ENCODE measurements at places on chromosomes 3 and 15. TPM values are rescaled to one million over a fixed set of nuclear protein-coding genes. Genes with fewer than 3 reads are reported as not detected.
A peak's percentile ranks its signal among the peaks of the same experiment; 100 is the strongest.

GRCh38 chr15:33968224-33968623 lies at the start of gene CHRM5:
CHRM5 (plus strand) TSS chr15:33968497; CDS start chr15:34062718, 94,221 bp downstream.
- no peaks in the 10 kb centered on the region for H3K36me3 ChIP-seq
- no peak within 1 kb of the TSS for H3K27ac ChIP-seq
- DNase-seq, result no peak
- no peaks in the 10 kb centered on the region for H3K27me3 ChIP-seq

GRCh38 chr3:134704133-134704532 lies 53.3 kb upstream of the KY start:
- H3K27me3 ChIP-seq, result no peaks in the 10 kb centered on the region
- H3K27ac ChIP-seq, result no peak overlapping the region
- DNase-seq, result no peak
- H3K4me3 ChIP-seq, result no peak overlapping the region
- peaks cover 11% of the 10 kb centered on the region for H3K4me1 ChIP-seq

DNA sequence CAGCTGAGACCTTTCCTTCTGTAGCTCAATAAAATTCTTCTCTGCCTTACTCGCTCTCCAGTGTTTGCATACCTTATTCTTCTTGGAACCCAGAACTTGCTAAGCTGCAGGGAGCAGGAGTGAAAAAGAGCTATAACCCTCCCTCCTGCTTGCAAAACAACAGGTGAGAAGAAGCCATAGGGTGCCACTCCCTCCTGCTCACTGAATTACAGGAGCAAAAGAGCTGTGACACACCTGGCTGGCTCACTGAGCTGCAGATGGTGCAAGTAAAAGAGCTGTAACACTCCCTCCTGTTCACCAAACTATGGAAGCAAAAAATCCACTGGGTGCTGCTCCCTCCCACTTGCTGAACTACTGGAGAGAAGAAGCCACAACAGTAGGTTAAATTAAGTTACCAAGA lies 44.2 kb upstream of the C2CD4B start:
- no peaks in the 10 kb centered on the region for H3K4me1 ChIP-seq
- no peaks in the 10 kb centered on the region for H3K36me3 ChIP-seq
- H3K27ac ChIP-seq, result no peak overlapping the region
- no peak overlapping the region for H3K4me3 ChIP-seq
- no peak for DNase-seq
- H3K27me3 ChIP-seq, result no peaks in the 10 kb centered on the region

DNA sequence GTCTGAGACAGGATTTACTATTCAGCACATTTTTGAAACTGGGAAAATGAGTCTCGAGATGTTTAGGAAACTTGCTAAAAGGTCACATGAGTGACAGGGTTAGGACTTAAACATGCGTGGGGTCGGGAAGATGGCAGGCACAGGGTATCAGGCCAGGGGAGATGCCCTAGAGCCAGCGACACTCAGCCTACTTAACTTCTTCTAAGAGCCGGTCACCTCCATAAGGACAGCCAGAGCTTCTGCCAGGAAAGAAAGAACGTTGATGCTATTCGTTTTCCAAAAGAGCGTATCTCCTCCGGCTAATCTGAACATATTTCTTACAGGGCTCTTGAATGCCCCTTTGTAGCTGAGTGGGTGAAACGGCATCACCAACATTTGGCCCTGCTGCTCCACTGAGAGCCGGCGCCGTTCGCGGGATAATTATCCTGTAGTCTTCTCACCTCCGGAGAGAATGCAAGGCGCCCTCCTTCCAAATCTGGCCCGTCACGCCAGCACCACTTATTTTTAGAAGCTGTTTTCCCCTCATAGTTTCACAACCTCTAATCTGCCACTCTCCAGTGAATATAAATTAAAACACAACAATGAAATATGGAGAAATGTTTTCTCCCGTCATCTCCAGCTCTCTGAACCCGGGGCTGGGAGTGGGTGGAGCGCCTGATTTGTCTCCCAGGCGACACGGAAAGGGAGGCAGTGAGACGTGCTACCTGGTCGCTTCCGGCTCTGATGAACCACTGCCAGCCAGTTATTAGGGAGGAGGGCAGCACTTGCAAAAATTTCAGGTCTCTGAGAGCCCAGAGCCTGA lies 58.5 kb downstream of the LIPC start:
- H3K4me3 ChIP-seq, result peak overlapping the region; percentile 50
- H3K36me3 ChIP-seq, result no peaks in the 10 kb centered on the region
- no peaks in the 10 kb centered on the region for H3K27me3 ChIP-seq
- peak overlapping the region; percentile 90 for H3K27ac ChIP-seq

GRCh38 chr3:54120657-54121413 lies 1.5 kb upstream of the CACNA2D3 start:
- DNase-seq, result no peak
- no peak overlapping the region for H3K27ac ChIP-seq
- no peaks in the 10 kb centered on the region for H3K27me3 ChIP-seq

DNA sequence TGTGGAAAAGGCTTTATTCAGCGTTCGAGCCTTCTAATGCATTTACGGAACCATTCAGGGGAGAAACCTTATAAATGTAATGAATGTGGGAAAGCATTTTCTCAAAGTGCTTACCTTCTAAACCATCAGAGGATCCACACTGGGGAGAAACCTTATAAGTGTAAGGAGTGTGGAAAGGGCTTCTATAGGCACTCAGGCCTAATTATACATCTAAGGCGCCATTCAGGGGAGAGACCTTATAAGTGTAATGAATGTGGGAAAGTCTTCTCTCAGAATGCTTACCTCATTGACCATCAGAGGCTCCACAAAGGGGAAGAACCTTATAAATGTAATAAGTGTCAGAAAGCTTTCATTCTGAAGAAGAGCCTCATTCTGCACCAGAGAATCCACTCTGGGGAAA lies 6.2 kb upstream of the ZNF35 start:
- no peak for DNase-seq
- H3K4me3 ChIP-seq, result peak overlapping the region; percentile 1
- peaks cover 58% of the 10 kb centered on the region for H3K36me3 ChIP-seq
- H3K27me3 ChIP-seq, result no peaks in the 10 kb centered on the region

DNA sequence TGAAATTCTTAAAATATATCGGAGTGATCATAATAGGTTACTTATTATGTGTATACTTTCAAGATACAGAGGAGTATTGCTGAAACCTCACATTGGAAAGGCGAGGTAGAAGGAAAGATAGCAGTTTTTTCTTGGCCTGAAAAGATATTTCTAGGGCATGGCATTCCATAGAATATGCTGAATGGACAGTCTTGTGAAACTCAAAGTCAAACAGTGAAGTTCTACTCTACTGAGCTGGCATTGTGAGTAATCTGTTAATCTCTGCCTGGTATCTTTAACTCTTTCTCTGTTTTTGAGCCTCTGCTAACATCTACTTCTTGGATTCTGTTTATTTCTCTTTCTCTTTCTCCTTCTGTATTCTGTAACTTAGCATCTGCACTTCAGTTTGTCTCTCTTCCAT lies 176.3 kb upstream of the ZBTB20 start:
- H3K27me3 ChIP-seq, result no peaks in the 10 kb centered on the region
- no peaks in the 10 kb centered on the region for H3K36me3 ChIP-seq
- DNase-seq, result no peak
- H3K4me1 ChIP-seq, result no peaks in the 10 kb centered on the region

DNA sequence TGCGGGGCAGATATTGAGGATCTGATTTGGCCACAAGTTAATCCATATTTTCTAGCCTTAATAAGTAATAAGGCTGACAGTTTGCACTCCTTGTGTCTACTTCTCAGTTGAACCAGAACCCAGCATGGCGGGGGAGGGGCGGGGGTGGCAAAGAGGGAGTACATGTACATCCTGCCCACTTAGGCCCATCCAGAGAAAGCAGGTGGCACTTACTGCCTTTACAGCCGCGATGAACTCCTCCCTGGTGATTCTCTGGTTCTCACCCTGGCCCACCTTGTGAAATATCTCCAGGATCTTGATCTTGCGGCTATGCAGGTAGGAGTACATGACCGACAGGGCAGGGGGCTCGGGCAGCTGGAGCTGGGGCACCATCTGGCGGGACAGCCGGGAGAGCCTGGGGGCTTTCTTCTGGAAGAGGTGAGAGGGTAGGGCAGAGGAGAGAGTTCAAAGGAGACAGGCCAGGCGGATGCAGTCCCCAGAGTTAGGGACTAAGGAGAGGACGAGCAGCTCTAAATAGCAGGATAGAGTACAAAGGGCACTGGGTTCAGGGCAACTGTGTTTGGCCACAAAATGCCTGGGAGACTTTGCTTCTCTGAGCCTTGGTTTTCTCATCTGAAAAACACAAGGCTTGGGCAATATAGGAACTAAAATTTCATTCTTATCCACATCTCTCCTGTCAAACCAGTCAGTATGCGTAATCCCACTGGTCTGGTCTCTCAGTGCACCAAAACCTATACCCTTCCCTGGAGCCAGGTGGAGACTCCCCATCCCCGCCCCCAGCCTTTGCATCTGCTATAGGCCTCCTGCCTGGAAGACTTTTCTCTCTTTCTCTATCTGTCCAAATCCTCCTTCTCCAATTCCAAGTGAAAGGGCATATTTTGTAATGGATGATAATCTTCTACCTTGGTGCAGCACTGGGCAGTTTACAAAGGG lies 10.1 kb downstream of the EFCAB12 start:
- H3K4me3 ChIP-seq, result no peak overlapping the region
- H3K36me3 ChIP-seq, result no peaks in the 10 kb centered on the region
- H3K27me3 ChIP-seq, result no peaks in the 10 kb centered on the region
- no peak overlapping the region for H3K27ac ChIP-seq

- H3K4me1 ChIP-seq, result peaks cover 25% of the 10 kb centered on the region
- H3K27me3 ChIP-seq, result no peaks in the 10 kb centered on the region
- H3K4me3 ChIP-seq, result no peak overlapping the region
These were observed 158.8 kb downstream of the PDZRN3 start for GRCh38 chr3:73465926-73466325.

DNA sequence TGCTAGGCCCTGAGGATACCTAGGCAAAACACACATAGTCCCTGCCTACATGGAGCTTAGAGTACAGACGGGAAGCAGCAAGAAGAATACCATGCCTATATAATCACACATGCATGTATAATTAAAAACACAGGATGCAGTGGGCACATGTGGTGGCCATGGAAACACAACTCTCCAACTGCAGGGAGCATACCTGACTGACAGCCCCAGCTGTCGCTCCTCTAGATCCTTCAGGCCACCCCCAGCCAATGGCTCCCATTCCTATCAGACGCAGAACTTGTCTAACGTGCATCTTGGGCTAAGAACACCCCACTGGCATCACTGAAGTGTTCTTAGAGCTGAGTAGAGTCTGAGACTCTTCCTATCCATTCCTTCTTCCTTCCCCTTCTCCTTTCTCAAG lies 125.5 kb upstream of the FRMD4B start:
- H3K27me3 ChIP-seq, result no peaks in the 10 kb centered on the region
- no peak overlapping the region for H3K4me3 ChIP-seq
- no peak overlapping the region for H3K27ac ChIP-seq
- H3K4me1 ChIP-seq, result no peaks in the 10 kb centered on the region
- H3K36me3 ChIP-seq, result no peaks in the 10 kb centered on the region

GRCh38 chr3:148790851-148791735 lies 36.5 kb upstream of the CPB1 start:
- H3K27me3 ChIP-seq, result no peaks in the 10 kb centered on the region
- H3K36me3 ChIP-seq, result no peaks in the 10 kb centered on the region
- H3K4me3 ChIP-seq, result no peak overlapping the region
- DNase-seq, result no peak
- H3K27ac ChIP-seq, result no peak overlapping the region

DNA sequence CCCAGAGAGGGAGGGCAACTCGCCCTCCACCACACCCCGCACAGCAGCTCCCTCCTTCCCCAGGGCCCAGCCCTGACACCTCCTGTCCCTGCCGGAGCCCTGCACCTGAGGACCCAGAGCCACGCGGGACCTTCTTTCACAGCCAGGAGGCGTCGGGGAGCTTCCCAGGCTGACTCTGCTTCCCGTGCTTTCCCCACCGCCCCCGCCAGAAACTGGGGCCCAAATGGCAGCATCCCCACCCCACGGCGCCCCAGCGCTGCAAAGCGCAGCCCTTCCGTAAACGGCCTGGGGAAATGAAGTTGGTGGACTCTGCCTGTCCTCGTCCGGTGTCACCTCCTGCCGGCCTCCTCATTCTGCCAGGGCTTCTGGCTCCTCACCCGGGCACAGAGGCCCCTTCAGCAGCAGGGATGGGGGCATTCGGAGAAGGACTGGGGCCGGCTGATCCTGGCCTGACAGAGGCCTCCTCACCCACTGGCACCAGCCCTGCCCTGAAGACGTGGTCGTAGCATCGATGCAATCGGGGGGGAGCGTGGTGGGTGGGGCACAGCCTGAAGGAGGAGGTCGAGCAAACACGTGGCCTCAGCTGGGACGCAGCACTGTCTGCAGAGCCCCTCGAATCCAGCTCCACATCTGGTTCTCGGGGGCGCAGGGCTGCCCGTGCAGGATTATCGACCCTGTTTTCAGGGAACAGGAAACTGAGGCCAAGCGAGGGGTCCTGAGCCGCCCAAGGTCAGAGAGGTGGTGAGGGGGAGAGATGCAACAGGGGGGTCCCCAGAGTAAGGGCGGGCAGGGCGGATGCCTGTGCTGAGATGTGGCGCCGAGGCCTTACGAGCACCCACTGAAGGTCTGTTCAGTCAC lies 235.4 kb downstream of the XXYLT1 start:
- no peaks in the 10 kb centered on the region for H3K4me1 ChIP-seq
- H3K4me3 ChIP-seq, result no peak overlapping the region
- H3K36me3 ChIP-seq, result no peaks in the 10 kb centered on the region
- no peaks in the 10 kb centered on the region for H3K27me3 ChIP-seq

DNA sequence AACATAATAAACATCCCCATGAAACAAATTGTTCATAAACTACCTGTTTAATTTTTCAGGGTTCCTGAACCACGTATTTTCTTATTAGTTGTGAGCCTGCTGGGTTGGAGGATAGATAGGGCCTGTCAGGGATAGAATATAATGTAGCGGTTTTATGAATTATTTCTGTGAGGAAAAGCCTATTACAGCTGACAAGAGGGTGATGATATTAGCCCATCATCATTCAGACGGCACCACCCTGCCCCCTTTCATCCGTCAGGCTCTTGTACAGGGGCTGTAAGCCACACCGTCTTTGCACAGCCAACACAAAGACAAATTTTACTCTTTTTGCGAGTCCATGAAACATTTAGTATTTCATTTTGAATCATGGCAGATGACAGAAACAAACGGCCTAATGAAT lies 335.3 kb upstream of the TMCO5A start:
- H3K36me3 ChIP-seq, result no peaks in the 10 kb centered on the region
- no peak overlapping the region for H3K4me3 ChIP-seq
- DNase-seq, result no peak
- H3K27me3 ChIP-seq, result no peaks in the 10 kb centered on the region
- H3K4me1 ChIP-seq, result no peaks in the 10 kb centered on the region

- peaks cover 80% of the 10 kb centered on the region for H3K4me1 ChIP-seq
- no peak for DNase-seq
- no peak overlapping the region for H3K4me3 ChIP-seq
These were observed 318.4 kb downstream of the LPP start for GRCh38 chr3:188472336-188472735.

DNA sequence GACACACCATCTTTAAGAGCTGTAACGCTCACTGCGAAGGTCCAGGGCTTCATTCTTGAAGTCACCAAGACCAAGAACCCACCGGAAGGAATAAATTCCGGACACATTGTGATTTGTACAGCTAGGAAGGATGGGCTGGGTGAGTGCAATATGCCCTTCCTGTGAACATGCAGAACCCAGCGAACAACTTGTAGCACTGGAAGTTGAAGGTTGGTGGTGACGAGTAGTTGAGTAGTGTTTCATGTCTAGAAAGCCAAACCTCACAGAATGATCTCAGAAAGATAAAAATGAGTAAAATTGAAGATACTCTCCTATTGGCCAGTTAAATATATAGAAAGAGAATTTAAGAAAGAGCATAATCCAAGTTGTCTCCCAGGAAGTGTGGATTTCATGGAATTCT lies 462.2 kb upstream of the CFAP20DC start:
- H3K4me3 ChIP-seq, result no peak overlapping the region
- no peak overlapping the region for H3K27ac ChIP-seq
- H3K27me3 ChIP-seq, result no peaks in the 10 kb centered on the region
- H3K4me1 ChIP-seq, result no peaks in the 10 kb centered on the region
- DNase-seq, result no peak

Gene SI
- total RNA-seq, result not detected

Gene LRRK1
- 47.1 TPM for total RNA-seq

Gene UNC13C
- 4.2 TPM for total RNA-seq

Gene GP5
- 0.14 TPM for total RNA-seq
